SJCRH30 (cell line): ENCODE measurements at places on chromosomes 12 and 14. TPM values are rescaled to one million over a fixed set of nuclear protein-coding genes. Genes with fewer than 3 reads are reported as not detected.

The GSKIP gene
- total RNA-seq: 17.6 and 20.7 TPM in 2 replicates

The SLC2A13 gene
- 8.4 and 11.1 TPM in 2 replicates for total RNA-seq

The HOXC13 gene
- total RNA-seq: 1.9 and 2.4 TPM in 2 replicates

The SOAT2 gene
- not detected in 2 replicates for total RNA-seq

The TNFAIP2 gene
- total RNA-seq: 4.6 and 5.9 TPM in 2 replicates

The MFAP5 gene
- 0.23 TPM in 1 of 2 replicates, not detected in the other for total RNA-seq

DNA sequence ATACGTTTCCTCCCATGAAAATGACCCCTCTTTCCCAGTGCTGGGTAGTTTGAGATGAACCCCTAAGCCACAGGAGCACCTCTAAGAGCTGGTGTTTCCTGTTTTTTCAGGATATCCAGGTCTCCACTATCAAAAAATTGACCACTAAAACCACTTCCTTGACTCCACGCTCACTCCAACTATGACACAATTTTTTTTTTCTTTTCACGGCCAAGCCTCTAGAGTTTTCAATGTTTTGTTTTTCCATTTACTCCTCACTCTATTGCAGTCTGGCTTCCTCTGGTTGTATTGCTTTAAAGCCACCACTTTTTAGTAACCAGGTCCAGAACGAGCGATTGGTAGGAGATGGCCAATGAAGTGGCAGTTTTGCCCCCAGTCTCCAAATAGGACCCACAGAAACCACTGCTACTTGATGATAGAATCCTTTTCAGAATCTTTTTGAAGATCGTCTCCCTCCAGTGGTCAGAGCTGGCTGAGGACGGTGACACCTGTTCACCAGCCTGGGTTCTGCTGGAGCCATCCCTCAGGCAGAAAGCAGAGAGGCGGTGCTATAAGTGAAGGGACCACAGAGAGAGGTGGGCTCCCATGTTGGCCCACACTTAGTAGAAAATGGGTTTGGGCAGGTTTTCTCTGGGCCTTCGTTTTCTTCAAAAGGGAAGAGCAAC, 454.4 kb downstream of the VRK1 start:
- H3K27me3 ChIP-seq: no peaks in the 10 kb centered on the region
- no peaks in the 10 kb centered on the region for H3K36me3 ChIP-seq
- H3K4me3 ChIP-seq: no peak overlapping the region
- DNase-seq: no peak
- H3K4me1 ChIP-seq: no peaks in the 10 kb centered on the region

GRCh38 chr12:106369624-106370346, 12.2 kb downstream of the POLR3B start:
- H3K4me1 ChIP-seq: no peaks in the 10 kb centered on the region
- no peak for DNase-seq
- no peak overlapping the region for H3K27ac ChIP-seq
- no peaks in the 10 kb centered on the region for H3K27me3 ChIP-seq

- no peak overlapping the region for H3K4me3 ChIP-seq
- H3K4me1 ChIP-seq: peaks cover 43% of the 10 kb centered on the region
- peak overlapping the region; percentile 69 for H3K27ac ChIP-seq
These were observed 40.9 kb upstream of the CORO1C start for GRCh38 chr12:108772247-108772646.

GRCh38 chr12:42299392-42300308, 26.2 kb downstream of the ZCRB1 start:
- H3K27ac ChIP-seq: no peak overlapping the region
- H3K4me3 ChIP-seq: no peak overlapping the region
- no peaks in the 10 kb centered on the region for H3K27me3 ChIP-seq
- DNase-seq: no peak
- no peaks in the 10 kb centered on the region for H3K36me3 ChIP-seq
- no peaks in the 10 kb centered on the region for H3K4me1 ChIP-seq

DNA sequence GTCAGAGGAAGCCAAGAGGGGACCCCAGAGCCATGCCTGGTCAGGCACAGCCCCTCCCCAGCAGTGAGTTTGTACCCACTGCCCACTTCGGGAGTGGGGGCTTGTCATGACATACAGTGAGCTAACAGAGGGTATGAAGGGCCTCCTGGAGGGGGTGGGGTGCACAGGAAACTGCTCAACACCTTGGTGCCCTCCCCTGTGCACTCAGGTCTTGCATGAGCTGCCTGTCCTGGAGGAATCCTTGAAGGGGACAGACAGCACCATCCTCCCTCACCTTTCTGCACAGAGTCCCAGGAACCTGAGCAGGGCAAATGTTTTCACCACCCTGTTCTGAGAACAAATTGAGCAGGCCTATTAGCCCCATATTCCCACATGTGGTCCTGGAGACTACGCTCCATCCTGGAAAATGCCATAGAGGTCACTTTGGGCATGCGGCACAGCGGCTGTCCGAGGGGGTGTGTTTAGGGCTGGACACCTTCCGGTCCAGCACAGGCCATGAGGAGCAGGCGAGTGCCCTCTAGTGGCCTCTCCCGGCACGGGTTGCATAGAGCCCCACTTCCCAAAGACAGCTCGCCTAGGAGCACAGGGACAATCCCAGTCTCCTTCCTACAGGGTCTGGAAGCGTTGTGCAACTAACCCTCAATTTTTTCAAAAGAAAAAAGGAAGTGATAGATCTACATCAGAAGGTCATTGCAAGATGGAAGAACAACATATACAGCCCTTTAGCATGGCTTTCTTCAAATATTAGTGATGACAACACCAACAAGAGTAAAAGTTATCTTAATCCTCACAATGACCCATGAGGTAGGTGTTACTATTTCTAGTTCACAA, 31.9 kb upstream of the ZFP36L1 start:
- DNase-seq: peak; percentile 90
- no peak overlapping the region for H3K4me3 ChIP-seq
- H3K27ac ChIP-seq: peak overlapping the region; percentile 36; the same call in 1 of the 2 replicates
- H3K36me3 ChIP-seq: no peaks in the 10 kb centered on the region
- H3K27me3 ChIP-seq: no peaks in the 10 kb centered on the region
- peaks cover 3% of the 10 kb centered on the region; the same call in 1 of the 2 replicates for H3K4me1 ChIP-seq

DNA sequence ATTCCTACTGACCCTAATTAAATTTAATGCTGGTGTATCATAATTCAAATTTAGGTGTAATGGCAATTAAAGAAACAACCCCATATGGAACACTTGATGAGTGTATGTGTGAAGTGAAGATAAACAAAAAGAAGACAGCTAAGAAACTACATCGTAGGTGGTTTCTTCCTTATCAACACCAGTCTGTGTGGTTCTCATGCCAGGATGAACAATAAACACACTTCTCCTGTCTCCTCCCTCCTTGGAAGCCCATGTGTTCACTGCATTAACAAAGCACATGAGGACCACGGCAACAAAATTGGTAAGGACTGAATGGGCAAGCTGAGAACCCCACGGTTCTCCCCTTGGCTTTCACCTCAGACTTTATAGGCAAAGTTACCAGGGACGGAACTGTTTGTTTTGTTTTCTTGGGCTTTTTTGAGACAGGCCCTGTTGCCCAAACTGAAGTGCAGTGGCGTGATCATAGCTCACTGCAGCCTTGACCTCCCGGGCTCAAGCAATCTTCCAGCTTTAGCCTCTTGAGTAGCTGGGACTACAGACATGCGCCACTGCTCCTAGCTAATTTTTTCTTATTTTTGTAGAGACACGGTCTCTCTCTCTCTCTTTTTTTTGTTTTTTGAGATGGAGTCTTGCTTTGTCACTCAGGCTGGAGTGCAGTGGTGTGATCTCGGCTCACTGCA, 71.0 kb downstream of the TRAFD1 start:
- H3K27ac ChIP-seq: no peak overlapping the region
- H3K36me3 ChIP-seq: peaks cover 7% of the 10 kb centered on the region
- DNase-seq: no peak
- no peak overlapping the region for H3K4me3 ChIP-seq
- no peaks in the 10 kb centered on the region for H3K4me1 ChIP-seq
- no peaks in the 10 kb centered on the region for H3K27me3 ChIP-seq

DNA sequence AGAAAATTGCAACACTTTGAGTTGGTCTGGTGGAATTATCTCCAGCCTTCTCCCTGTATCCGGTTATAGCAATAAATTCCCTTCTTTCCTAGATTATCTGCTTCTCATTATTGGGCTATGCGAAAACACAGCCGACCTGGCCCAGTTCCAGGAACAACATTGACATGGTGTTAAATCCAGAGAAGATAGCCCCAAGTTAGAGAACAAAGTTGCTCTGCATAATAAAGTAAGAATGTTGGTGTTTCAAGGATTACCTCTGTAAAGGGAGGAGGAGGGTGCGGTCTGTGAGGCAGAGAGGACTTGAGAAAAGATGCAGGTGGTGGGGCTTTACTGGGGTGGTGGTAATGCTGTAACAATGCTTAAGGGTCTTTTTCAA, 12.1 kb downstream of the TCL1A start:
- no peak overlapping the region for H3K27ac ChIP-seq
- H3K27me3 ChIP-seq: 0 out of 2 replicates have a peak, but pooled peaks cover 7% of the 10 kb centered on the region
- no peaks in the 10 kb centered on the region for H3K4me1 ChIP-seq
- H3K36me3 ChIP-seq: no peaks in the 10 kb centered on the region
- no peak for DNase-seq

DNA sequence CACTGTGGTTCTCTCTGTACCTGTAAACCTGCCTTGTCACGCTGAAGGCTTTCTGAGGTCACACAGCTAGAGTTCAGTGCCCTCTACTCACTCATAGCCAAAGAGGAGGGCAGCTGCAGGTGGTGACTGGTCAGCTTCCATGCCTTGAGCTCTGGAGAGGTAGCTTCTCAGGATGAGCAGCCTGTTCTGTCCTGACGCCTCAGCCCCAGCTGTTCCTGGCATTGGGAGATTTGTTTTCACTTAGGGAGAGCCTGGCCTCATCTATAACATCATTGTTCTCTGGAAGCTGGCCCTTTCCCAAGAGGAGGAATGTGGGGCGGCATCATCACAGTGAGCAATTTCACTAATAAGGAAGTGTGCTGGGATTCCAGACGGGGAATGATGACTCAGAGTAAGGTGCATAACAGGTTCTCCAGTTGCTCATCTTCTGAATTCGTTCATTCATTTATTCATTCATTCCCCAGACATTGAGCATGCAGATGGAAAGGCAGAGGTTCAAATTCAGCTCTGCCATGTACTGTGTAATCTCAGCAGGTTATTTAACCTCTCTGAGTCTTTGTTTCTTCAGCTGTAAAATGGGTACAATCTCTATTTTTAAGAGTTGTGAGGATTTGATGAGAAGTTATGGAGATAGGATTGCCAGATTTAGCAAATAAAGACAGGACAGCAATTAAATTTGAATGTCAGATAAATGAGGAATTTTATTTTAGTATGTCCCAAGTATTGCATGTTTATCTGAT, 255.8 kb upstream of the CRY1 start:
- peaks cover 11% of the 10 kb centered on the region for H3K4me1 ChIP-seq
- peak; percentile 88 for DNase-seq
- H3K27ac ChIP-seq: peak overlapping the region; percentile 49
- no peaks in the 10 kb centered on the region for H3K36me3 ChIP-seq

DNA sequence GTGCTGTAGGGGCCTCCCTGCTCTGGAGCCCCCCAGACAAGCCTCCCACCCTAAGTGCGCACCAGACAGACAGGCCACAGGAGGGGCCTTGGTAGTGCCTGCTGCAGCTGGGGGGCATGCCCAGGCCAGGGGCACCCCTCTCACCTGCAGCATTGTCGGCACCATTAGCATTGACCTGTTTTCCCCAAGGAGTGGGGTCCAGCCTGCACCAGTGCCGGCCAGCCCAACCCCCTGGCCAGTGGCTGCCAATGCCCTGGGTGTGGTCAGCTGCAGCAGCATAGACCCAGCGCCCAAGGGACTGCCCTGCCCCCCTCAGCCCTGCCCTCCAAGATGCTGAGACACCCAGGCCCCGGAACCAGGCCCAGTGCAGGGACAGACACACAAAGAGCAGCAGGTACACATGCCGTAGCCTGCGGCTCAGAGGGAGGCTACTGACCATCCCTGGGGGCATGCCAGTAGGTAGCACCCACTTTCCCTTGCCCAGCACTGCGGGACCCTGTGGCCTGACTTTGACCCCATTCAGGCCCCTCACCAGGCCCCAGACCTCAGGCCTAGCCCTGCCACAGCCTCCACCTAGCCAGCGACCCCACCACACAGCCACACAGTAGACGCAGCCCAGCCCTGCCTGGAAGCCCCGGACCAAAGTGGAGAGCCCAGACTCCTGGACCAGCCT, 1.0 kb downstream of the AHNAK2 start:
- H3K4me1 ChIP-seq: peaks cover 41% of the 10 kb centered on the region
- peaks cover 15% of the 10 kb centered on the region for H3K27me3 ChIP-seq
- DNase-seq: no peak
- no peaks in the 10 kb centered on the region for H3K36me3 ChIP-seq
- H3K27ac ChIP-seq: no peak overlapping the region

DNA sequence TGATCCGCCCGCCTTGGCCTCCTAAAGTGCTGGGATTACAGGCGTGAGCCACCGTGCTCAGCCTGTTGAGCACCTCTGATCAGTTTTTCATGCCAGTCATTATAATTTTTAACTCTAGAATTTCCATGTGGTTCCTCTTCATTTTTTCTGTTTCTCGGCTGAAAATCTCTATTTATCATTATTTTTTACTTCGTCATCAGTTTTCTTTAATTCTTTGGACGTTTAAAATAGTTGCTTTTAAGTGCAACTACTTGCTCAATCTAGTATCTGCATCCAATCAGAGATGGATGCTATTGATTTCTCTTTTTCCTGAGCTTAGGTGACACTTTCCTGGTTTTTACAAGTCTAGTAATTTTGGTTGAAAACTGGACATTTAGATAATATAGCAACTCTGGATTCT, 16.8 kb downstream of the MAPKAPK5 start:
- H3K27me3 ChIP-seq: no peaks in the 10 kb centered on the region
- H3K4me1 ChIP-seq: no peaks in the 10 kb centered on the region
- no peak overlapping the region for H3K27ac ChIP-seq
- peaks cover 5% of the 10 kb centered on the region; the same call in 1 of the 2 replicates for H3K36me3 ChIP-seq
- no peak overlapping the region for H3K4me3 ChIP-seq
- no peak for DNase-seq

GRCh38 chr12:113090740-113091139, 34.2 kb downstream of the DTX1 start:
- no peak for DNase-seq
- no peaks in the 10 kb centered on the region for H3K36me3 ChIP-seq
- no peaks in the 10 kb centered on the region for H3K27me3 ChIP-seq
- H3K27ac ChIP-seq: no peak overlapping the region

DNA sequence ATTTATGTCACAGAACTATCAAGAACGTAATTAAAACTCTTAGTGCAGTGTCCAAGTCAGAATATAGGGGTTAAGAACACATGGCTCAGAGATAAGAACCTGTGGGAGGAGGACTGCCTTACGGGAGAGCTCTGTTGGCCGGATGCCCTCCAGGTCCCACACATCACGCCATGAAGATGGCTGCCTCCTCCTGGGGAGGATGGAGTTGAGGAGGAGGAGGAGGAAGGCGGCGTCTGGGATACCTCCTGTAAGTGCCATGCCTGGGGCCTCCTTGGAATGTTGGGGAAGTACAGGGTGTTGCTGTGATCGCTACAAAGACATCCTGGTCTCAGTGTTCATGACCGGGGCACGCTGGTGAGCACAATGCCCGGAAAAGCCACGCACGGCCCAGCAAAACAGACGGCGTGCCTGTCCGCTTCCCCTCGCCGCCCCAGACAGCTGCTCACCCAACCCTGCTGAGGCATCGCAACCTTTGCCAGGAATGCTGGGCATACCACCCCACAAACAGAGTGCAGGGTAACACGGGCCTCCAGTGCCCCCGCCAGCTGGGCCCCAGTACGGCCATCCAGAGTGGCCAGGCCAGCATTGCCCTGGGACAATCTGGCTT, 28.7 kb upstream of the CD9 start:
- H3K27me3 ChIP-seq: no peaks in the 10 kb centered on the region
- H3K27ac ChIP-seq: no peak overlapping the region
- DNase-seq: no peak
- H3K4me1 ChIP-seq: peaks cover 15% of the 10 kb centered on the region
- H3K4me3 ChIP-seq: no peak overlapping the region
- no peaks in the 10 kb centered on the region for H3K36me3 ChIP-seq

GRCh38 chr12:105820429-105821125, 318.2 kb downstream of the NUAK1 start:
- H3K36me3 ChIP-seq: no peaks in the 10 kb centered on the region
- no peak overlapping the region for H3K4me3 ChIP-seq
- H3K27ac ChIP-seq: no peak overlapping the region
- no peaks in the 10 kb centered on the region for H3K4me1 ChIP-seq
- no peaks in the 10 kb centered on the region for H3K27me3 ChIP-seq
